Upper lobe of right lung (tissue), 1 donor: ENCODE measurements at places on chromosomes 3 and 15.

DNA sequence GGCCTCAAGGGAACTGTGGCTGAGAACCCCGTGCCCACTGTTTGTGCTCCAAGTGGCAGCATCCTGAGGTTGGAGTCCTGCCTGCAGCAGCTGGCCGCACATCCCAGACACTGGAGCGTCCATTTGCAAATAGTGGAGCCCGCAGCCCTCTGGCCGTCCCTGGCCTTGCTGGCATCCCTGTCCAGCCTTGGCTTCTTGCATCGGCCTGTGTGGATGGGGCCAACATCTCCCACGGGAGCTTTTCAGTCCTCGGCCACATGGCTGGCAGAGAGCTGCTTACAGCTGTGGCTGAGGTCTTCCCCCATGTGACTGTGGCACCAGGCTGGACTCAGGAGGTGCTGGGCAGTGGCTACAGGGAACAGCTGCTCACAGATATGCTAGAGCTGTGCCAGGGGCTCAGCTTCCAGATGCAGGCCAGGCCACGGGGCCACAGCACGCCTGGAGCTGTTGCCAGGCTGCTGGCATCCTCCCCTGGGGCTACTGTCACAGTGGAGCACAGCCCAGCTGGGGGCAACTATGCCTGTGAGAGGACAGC lies 71.2 kb downstream of the FAM43A start:
- no peak for DNase-seq

- DNase-seq: no peak
Measured at GRCh38 chr15:72859017-72859756, 75.6 kb upstream of the ADPGK start.

- no peak for DNase-seq
Measured at GRCh38 chr15:47548231-47548630, 169.1 kb upstream of the SEMA6D start.

- no peak for DNase-seq
Measured at GRCh38 chr3:152839511-152839910, 4.6 kb downstream of the P2RY1 start.

DNA sequence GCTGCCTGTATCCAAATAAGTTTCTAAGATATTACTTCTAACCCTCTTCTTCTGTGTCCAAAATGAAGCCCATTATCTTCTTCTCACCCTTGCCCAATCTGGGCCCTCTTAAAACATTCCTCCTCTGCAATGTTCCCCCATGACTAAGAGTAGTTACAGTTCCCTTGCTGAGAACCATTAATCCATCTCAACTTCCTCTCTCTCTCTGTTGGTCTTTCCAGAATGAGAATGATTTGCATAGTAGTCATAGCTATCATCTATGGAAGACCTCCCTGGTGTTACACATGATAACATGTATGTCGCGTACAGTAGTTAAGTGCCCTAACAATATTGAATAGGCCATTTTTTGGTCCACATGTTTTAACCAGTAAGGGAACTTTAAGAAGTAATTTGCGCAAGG lies 177.9 kb downstream of the ANXA2 start:
- no peak for DNase-seq

DNA sequence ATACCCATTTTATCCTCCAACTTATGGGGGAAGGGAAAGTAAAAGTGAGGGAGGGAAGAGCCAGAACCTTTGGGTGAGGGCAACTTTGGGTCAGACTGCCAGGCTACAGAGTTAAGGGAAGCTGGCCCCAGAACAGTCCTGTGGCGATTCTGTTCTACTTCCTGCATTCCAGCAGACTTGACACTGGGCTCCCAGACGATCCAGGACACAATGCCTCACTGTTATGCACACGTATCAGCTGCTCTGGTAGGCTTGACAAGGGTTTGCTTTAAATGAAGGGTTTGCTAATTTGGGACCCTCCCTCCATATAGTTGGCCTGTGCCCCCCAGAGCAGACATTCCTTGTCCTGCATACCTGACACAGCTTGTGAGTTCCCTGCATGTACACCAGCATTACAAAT lies 10.7 kb downstream of the GORASP1 start:
- DNase-seq: no peak

DNA sequence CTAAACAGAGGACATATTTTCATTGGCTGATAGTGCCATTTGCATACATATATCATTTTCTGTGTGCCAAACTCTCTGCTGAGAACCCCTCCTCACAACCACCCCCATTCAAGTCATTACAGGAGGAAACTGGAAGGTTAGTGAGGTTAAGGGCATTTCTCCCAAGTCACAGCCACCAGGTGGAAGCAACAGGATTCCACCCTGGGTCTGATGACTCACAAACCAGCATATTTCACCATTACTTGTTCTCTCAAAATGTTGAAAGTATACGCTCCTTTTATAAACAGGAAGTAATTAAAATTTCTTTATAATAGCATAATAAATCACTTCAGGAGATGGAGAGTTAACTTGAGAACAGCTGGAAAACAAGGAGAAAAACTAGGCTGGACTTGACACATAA lies 398.6 kb upstream of the WNT5A start:
- no peak for DNase-seq

GRCh38 chr3:32097768-32098167 lies 8.7 kb upstream of the GPD1L start:
- no peak for DNase-seq

- DNase-seq: no peak
Measured at GRCh38 chr3:119418641-119419040, 44.8 kb downstream of the TMEM39A start.

- DNase-seq: no peak
Measured at GRCh38 chr15:98927996-98928395, 79.6 kb downstream of the PGPEP1L start.

GRCh38 chr3:4935347-4935746 lies 43.9 kb upstream of the BHLHE40 start:
- DNase-seq: no peak

DNA sequence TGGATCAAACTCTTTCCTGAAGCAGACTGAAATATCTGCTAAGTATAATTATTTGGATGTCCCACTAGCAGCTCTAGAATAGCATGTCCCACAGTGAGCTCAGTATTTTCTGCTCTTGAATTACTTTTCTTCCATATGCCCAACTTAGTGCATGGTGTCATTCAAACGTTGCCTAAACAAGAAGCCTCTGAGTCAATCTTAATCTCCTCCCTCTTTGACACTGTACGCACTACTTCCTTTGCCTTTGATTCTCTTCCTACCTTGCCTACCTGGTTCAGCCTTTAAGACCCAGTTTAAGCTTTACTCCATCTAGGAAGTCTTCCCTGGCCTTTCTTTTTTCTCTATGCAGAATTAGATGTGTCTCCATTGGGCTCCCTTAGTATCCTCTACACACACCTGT lies 54.5 kb downstream of the SEC22A start:
- no peak for DNase-seq

- no peak for DNase-seq
Measured at GRCh38 chr15:29570121-29570947, 251.9 kb downstream of the TJP1 start.

DNA sequence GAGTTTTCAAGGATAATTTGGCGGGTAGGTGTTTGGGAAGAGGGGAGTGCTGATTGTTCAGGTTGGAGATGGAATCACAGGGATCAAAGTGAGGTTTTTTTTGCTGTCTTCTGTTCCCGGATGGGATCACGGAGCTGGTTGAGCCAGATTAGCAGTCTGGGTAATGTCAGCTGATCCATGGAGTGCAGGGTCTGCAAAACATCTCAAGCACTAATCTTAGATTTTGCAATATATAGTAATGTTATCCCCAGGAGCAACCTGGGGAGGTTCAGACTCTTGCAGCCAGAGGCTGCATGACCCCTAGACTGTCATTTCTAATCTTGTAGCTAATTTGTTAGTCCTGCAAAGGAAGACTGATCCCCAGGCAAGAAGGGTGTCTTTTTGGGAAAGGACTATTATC lies 354.1 kb upstream of the SGO1 start:
- DNase-seq: no peak
